ENCODE measurements at places on chromosomes 3 and 15.
A peak's percentile ranks its signal among the peaks of the same experiment; 100 is the strongest.

GRCh38 chr3:65338571-65338970, 650.8 kb upstream of the ADAMTS9 start:
- DNase-seq, result no peak

DNA sequence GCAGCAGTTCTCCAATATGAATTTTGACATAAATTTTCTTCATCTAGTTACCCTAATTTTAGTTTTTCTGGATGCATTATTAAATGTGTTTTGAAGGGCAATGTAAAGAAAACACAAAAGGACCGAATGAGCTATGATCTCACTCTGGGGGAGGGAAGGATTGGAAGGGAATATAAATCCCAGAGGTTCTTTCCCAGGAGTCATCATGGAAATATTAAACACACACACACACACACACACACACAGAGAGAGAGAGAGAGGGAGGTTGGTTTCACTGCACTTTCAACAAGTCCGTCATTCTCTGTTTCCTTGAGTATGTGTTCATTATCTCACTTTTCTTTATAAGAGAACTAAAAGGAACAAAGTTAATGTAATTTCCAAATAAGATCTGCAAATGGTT, 70.7 kb upstream of the DCBLD2 start:
- DNase-seq, result no peak

- no peak for DNase-seq
Measured at GRCh38 chr3:87307805-87308204, 31.4 kb upstream of the POU1F1 start.

- no peak for DNase-seq
Measured at GRCh38 chr3:192869131-192870031, 48.3 kb downstream of the MB21D2 start.

DNA sequence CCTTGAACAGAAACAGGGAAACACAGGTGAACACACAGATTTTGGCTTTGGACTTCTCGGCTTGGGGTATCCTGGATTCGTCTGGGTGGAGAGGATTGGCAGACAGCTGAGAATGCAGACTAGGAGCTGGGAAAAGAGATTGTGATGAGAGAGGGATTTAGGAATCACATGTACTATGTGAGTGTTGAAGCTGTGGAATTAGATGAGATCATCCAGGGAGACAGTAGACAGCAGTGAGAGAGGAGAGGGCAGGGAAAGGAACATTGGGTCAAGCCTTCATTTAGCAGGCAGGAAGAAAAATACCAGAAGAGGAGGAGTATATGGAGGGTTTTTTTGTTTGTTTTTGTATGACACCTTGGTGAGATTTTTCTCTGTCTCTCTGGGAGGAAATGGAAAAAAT, 262.1 kb upstream of the TBL1XR1 start:
- DNase-seq, result no peak

- no peak for DNase-seq
Measured at GRCh38 chr3:111692593-111693552, 97.7 kb upstream of the ZBED2 start.

DNA sequence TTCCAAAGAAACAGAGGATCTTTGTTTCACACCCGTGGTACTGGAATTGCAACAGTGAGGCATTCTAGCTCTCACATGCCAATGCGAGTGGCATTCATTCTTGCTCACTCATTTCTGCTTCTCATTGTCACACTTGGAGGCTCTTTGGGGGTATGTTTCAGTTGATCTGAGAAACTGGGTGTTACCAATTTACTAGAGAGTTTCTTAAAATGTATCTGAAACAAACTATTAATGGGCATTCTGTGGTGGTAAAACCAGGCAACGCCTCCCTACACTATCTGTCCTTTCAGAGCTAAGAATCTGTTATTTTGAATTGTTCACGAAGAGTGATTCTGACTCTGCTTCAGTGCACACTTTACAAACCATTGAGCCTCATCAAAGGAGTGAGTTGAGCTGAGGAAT, 140.6 kb upstream of the BHLHE40 start:
- DNase-seq, result no peak

DNA sequence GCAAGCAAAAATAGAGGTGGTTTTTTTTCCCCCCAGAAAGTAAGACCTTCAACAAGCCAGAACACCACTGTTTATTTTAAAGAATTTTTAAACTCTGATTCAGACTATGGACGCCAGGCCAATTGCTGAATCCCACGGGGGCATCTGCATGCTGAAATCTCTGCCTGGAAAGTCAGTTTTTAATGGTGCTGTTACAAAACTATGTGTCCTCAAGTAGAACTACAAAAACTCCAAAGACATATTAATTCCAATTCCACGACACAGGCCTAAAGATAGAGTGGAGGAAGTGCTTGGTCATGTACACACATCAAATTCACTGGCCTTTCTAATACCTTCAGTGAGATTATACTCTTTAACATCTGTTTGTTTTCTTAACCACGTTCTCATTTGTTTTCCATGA, 490.5 kb upstream of the NR2F2 start:
- no peak for DNase-seq

DNA sequence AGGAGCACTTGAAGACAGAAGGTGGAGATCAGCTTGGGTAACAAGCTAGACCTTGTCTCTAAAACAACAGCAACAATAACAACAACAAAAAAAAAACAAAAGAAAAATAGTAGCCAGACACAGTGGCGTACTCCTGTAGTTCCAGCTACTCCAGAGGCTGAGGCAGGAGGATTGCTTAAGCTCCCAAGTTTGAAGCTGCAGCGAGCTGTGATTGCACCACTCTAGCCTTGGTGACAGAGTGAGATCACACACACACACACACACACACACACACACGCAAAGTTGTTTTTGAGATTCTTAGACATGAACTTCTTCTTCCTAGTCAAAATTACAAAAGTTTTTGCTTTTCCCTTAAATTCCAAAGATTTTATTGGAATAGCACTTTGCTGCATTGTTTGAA, 93.0 kb upstream of the IGSF10 start:
- no peak for DNase-seq

- no peak for DNase-seq
Measured at GRCh38 chr3:16370872-16371740, 106.1 kb downstream of the OXNAD1 start.

- no peak for DNase-seq
Measured at GRCh38 chr3:195156286-195156890, 114.6 kb downstream of the XXYLT1 start.

GRCh38 chr3:173004681-173005080, 136.4 kb downstream of the SPATA16 start:
- DNase-seq, result no peak

DNA sequence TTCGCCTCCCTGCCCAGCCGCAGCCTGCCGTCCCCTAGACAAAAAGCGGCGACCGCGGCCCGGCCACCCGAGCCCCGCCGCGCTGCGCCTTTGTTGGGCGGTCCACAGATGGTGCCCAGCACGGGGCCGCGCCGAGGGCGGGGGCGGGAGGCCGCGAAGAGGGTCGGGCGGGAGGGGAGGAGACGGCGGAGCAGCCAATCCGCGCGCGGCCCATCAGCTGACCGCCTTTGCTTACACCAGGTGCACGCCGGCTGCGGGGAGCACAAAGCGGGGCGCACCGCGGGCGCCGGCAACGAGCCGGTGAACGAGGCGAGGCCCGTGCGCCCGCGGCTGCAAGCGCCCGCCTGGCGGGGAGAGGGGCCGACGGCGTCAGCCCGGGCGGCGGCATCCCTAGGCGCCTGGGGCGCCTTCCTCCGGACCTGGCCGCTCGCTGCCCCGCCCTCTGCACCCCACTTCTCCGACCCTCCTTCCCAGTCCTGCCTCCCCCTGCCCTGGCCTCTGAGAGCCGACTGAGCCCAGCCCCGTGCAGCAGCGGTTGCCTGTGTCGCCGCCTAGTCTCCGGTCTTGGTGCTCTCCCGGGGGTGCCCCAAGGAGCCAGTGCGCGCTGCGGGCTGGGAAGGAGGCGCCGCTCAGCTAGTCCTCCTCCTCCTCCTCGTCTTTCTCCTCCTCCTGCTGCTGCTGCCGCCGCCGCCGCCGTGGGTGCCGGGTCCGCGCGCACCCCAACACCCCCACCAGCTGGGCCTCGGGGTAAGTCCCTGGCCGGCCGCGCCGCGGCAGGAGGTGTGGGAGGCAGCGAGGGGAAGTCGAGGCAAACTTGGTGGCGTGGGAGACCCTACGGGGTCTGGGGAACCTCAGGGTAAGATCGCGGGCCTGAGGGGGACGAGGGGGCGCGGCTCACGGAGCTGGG, at the start of gene LRRN1:
TSS of gene LRRN1 (plus strand) at position 259 of the 907 bp plus-strand sequence. CDS start 45,211 bp downstream, outside the sequence.
- peak; percentile 86 for DNase-seq

- DNase-seq, result no peak
Measured at GRCh38 chr3:194503081-194503531, 16.3 kb upstream of the ATP13A3 start.

GRCh38 chr3:15042936-15043335, 22.2 kb downstream of the MRPS25 start:
- no peak for DNase-seq

- DNase-seq, result no peak
Measured at GRCh38 chr3:130811557-130811956, 64.9 kb upstream of the PIK3R4 start.

DNA sequence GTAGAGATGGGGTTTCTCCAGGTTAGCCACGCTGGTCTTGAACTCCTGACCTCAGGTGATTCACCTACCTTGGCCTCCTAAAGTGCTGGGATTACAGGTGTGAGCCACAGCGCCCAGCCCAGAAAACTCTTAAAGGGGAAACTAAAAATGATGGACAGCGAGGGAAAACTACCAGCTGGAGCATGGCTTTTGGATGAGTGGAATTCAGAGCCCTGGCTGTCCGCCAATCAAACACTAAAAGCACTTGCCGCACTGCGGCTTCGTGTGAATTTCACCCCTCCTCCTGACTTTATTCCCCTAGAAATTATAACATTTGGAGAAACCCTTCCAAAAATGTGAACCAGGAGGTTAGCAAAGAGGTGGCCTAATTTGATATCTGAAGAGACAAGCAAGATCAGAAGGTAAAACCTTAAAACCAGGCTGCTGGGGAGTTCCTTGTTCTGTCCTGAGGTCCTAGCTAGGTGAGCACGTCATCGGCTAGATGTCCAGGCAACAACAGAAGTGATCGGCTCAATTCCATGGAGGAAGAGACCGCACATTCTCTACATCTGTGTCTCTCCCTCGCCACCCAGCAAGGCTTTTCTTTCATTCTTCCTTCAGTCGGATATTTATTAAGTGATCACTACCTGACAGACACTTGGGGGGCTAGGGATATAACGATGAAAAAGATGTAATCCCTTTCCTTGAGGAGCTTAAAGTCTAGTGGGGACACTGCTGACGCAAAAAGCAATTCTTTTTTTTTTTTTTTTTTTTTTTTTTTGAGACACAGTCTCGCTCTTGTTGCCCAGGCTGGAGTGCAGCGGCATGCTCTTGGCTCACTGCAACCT, 1.7 kb downstream of the TM4SF19 start:
- DNase-seq, result no peak

- DNase-seq, result no peak
Measured at GRCh38 chr3:18188491-18188890, 236.6 kb downstream of the SATB1 start.

- no peak for DNase-seq
Measured at GRCh38 chr3:149879872-149880271, 66.9 kb downstream of the RNF13 start.

- no peak for DNase-seq
Measured at GRCh38 chr15:38085114-38085513, 150.7 kb downstream of the TMCO5A start.

GRCh38 chr15:87777054-87777561, 479.4 kb downstream of the NTRK3 start:
- no peak for DNase-seq

DNA sequence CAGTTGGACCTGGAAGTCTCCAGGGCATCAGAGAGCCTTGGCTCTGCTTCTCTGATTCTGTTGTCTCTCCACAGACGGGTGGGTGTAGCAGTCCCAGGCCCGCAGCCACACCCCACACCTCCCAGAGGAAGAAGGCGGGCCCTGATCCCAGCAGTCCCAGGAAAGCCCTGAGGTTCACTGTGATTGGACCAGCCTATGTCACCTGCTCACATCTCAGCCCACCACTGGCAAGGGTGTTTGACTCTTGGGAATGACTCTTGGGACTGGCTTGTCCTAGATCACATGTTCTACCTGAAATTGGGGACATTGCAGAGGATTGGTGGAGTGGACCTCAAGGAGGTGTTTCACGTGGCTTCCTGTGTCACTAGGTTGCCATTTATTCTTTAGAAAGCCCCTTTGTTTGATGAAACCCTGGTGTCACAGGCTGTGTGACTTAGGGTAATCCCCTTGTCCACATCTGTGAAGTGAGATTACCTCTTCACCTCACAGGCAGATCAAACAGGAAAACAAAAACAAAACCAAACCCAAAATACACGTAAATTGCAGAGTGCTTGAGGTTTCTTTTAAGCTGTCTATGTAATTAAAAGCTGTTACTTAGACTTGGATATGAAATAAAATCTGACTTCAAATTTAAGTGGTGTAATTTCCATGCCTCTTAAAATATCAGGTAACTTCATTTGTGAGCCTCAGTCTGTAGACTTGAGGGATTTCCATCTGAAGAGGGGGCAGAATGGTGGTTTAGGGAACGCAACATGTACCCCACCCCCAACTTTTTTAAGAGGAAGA, 26.7 kb downstream of the FLNB start:
- DNase-seq, result no peak

- DNase-seq, result no peak
Measured at GRCh38 chr3:61831973-61832372, 270.6 kb downstream of the PTPRG start.

GRCh38 chr15:75056036-75056435, 32.6 kb downstream of the PPCDC start:
- DNase-seq, result no peak

GRCh38 chr15:84782346-84782745, 34.0 kb downstream of the ZNF592 start:
- DNase-seq, result no peak

DNA sequence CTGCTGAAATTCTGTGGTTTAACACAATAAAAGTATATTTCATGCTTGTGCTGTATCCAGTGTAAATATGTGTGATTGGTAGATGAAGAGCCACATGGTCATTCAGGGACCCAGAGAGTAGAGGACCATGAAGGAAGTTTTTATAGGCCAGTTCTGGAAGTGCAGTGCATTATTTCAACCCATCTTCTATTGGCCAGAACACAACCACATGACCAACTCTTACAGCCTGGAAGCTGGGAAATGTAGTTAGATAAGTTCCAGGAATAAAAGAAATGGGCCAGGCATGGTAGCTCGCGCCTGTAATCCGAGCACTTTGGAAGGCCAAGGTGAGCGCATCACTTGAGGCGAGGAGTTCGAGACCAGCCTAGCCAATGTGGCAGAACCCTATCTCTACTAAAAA, 21.4 kb upstream of the PRTG start:
- no peak for DNase-seq

GRCh38 chr3:146200461-146201220, 39.7 kb upstream of the PLOD2 start:
- DNase-seq, result no peak

DNA sequence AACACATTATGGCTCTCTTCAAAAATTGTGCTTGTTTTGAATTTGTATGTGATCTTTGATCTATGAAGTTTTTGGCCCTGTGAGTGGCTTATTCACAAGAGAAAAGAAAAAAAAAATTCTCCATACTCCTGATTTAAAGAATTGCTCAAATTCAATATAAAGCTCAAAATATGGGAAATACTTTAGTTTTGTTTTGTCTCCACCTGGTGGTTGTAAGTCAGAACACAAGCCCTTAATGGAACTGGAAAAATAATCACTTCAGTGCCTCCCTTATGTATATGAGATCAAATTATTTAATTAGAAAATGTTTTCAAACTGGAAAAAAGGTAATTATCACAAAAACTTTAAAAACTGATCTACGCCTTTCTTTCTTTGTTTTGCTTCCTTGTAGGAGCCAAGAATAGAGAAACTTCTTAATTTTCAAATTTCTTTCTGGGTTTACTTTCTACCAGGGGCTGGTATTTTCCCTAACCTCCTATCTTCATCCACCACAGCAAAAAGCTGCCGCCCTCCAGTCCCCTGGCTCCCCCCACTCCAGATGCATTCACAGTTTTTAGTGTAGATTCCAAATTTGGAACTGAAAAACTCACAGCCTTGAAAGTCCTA, 50.6 kb downstream of the SERP1 start:
- DNase-seq, result no peak

GRCh38 chr3:137165117-137165806, 207.5 kb downstream of the IL20RB start:
- DNase-seq, result no peak
